ENCODE measurements at places on chromosomes 16 and 17.

GRCh38 chr17:37605813-37606505 lies 3.3 kb downstream of the SYNRG start:
- DNase-seq = no peak

DNA sequence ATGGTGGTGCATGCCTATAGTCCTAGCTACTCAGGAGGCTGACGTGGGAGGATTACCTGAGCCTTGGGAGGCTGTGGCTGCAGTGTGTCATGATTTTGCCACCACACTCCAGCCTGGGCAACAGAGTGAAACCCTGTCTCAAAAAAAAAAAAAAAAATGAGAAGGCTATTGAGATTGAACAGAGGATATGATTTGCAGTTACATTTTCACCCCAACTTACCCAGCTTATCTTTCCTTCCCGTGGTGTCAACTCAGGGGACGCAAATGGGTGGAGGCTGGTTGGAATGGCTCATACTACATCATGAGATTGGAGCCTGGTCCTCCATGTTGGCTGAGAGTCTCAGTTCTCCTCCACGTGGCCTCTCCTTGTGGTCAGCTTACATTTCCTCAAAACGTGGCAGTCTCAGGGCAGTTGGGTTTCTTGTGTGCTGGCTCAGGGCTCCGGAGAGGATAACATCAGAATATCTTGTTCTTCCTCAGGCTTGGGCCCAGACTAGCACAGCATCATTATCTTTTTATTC lies 17.2 kb upstream of the NSMCE1 start:
- no peak for DNase-seq

- no peak for DNase-seq
Measured at GRCh38 chr17:60077226-60077625, 1.5 kb downstream of the HEATR6 start.

DNA sequence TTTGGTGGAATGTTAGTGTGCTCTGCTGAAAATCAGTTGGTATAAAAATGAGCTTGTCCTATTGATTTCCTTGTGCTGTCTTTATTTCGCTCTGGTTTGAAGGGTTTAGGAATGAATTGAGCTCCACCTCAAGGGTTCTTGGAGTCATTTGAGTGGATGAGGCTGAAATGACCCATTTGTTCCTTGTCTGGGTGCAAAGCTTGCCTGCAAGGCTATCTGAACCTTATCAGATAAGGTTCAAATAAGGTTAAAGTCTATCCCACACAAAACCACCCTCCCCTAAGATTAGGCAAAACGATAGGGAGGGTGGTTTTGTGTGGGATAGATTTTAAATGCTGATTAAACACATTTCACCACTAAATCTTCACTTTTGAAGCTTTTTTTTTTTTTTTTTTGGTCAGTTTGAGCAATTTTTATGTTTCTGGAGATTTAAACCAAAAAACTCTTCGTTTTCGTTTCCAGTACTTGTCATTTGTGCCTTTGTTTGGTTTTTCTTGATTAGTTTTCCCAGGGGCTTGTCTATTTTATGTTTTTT lies 62.7 kb downstream of the ARHGAP44 start:
- DNase-seq = no peak

DNA sequence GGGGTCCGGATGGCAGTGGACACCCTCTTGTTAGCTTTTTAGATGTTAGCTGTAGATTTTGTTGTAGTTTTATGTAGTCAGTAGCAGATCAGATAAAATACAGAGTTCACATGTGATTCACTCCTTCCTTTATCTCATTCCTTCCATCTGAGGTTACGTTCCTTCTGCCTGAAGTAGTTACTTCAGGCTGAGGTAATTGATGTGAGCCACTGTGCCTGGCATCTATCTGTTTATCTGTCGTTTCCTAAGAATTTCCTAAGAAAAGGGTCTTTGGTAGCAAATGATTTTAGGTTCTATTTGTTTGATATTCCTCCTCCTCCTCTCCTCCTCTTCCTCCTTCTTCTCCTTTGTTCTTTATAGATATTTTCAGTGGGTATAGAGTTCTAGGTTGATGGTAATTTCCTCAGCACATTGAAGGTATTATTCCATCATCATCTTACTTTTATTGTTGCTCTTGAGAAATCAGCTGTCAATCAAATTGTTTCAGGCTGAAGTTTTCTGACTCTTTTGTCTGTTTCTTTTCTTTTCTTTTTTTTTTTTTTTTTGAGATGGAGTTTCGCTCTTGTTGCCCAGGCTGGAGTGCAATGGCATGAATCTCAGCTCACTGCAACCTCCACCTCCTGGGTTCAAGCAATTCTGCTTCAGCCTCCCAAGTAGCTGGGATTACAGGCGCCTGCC lies 29.6 kb upstream of the FBXO47 start:
- no peak for DNase-seq

GRCh38 chr16:88317613-88317965 lies 65.2 kb upstream of the ZNF469 start:
- DNase-seq = no peak

All from esophagus muscularis mucosa (tissue), 4 donors.